ENCODE measurements at places on chromosomes 12 and 14.

- DNase-seq: no peak
Observed at GRCh38 chr14:99155173-99156089, 116.6 kb downstream of the BCL11B start.

- no peak for DNase-seq
Observed at GRCh38 chr14:51360592-51360991, 120.5 kb downstream of the TMX1 start.

GRCh38 chr14:21748869-21749303 is 75.3 kb upstream of the OR4E1 start:
- peak; percentile 44 for DNase-seq

GRCh38 chr14:84544486-84545131 is 985.3 kb upstream of the FLRT2 start:
- DNase-seq: no peak

DNA sequence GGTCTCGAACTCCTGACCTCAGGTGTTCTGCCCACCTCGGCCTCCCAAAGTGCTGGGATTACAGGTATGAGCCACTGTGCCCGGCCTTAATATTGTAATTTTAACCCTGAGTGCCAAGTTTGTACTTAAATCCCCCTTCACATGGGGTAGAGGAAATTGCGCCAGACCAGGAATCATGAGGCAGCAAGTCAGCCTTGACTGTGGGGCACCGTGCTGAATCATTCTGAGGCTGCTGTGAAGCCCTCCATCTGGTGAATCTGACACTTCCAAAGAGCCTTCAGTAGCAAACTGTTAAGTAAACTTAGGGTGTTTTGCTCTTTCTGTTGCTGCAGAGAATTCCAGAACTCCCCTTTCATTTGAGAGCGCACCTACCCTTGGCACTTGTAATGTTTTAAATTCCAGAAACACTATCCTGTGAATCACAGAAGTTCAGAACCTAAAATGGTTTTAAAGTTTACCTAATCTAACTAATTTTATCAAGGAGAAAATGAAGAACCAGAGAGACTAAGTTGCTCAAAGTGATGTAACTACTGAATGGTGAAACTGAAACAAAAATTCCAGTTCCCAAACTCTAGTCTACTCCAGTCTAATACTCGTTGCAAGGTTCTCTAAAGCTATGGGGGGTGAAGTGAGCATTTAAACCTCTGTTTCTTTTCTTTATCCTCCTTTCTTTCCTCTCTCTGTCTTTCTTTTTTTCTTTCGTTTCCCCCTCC is 7.5 kb downstream of the HEBP1 start:
- DNase-seq: no peak

DNA sequence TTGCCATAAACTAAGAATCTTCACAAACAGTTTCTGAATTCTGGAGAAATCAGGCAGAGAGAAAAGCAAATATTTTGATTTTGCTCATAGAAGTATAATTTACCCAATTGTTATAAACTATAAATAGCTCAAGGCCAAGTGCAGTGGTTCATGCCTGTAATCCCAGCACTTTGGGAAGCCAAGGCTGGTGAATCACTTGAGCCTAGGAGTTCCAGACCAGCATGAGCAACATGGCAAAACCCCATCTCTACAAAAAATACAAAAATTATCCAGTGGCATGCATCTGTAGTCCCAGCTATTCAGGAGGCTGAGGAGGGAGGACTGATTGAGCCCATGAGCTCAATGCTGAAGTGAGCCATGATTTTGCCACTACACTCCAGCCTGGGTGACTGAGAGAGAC is 19.6 kb upstream of the MMP19 start:
- DNase-seq: no peak

GRCh38 chr12:93785249-93786010 is 108.3 kb downstream of the CRADD start:
- no peak for DNase-seq

- DNase-seq: no peak
Observed at GRCh38 chr12:88516811-88517210, 63.5 kb downstream of the KITLG start.

- DNase-seq: no peak
Observed at GRCh38 chr12:100279607-100280244, 12.7 kb downstream of the SCYL2 start.

DNA sequence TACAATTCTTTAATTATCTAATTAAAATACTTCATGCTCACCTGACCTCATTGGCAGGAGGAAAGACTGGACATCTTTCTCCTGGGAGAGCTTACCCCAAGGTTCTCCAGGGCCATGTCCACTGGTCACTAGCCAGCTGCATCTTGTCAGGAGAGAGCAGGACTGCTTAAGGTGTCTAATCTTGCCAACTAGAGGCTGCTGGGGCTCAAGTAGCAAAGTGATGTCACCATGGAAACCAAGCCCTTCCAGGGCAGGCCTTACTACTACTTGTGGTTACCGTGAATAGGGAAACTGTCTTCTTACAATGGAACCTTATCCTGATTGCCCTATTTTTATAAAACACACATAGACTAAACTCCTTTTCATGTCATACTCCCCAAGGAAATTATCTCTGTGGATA is 376.4 kb downstream of the SNAPC1 start:
- DNase-seq: no peak

DNA sequence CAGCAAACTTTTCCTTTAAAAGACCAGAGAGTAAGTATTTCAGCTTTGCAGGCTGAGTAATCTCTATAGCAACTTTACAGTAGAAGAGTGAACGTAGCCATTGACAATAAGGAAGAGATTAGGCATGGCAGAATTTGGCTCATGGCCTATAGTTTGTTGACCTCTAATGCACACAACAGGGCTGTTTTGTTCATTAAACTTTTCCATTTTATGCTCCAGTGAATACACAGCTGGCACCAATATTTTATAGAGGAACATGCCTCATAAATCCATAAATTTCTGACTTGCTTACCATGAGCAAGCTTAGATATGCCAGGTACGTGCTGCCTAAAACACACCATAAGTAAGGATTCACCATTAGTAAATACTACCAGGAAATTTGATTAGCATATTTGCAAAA is 609.0 kb upstream of the STXBP6 start:
- no peak for DNase-seq

DNA sequence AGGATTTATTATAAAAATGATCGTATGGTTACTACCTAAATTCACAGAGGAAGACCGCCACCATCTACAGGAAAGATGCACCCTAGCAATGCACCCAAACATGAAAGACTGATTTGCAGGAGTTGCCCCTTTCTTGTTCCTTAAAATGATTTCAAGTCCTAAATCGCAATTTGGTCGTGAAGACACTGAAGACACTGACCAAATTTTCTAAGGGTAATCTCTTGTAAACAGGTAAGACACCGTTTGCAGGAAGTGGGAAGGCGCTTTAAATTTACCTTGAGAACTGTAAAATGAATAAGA is 1.0 kb downstream of the SOS2 start:
- DNase-seq: no peak

GRCh38 chr14:94412671-94413638 is 24.6 kb upstream of the SERPINA1 start:
- DNase-seq: no peak
